ENCODE measurements at places on chromosomes 7 and 10.

GRCh38 chr7:22718200-22718711 is 8.7 kb upstream of the IL6 start:
- no peak for DNase-seq

- no peak for DNase-seq
Measured at GRCh38 chr10:130175074-130175473, 38.9 kb downstream of the GLRX3 start.

DNA sequence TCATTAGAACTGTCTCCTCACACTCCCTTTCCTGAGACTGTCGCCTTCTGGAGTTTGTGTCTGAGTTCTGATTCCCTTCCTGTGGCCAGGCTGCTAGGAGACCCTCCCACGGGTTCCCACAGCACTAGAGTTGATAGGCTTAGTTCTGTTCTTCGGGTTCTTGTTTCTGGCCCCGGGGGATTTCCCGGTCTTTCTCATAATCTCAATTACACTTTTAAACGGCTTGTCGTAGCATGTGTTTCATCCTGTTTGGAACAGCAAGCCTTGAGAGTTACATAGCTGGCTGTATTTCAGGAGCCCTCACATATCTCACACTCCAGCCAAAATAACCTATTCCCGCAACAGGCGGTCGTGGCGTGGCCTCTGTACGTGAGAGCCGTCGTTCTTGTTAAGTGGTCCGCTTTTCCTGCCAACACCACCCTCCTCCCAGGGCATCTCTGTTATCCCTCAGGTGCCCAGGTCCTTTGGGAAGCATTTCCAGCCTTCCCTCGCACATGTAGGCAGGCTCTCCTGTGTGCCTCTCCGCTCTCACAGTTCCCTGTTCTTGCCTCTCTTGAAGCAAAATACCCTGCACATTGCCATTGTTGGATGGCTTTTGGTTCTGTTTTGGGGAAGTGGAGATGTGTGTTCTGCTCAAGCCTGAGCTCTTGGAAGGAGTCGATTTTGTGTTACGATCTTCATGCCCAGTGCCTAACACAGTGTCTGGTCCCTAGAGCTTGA is 46.0 kb downstream of the CDC123 start:
- no peak for DNase-seq

GRCh38 chr7:40211276-40212003 is 76.6 kb downstream of the SUGCT start:
- no peak for DNase-seq

DNA sequence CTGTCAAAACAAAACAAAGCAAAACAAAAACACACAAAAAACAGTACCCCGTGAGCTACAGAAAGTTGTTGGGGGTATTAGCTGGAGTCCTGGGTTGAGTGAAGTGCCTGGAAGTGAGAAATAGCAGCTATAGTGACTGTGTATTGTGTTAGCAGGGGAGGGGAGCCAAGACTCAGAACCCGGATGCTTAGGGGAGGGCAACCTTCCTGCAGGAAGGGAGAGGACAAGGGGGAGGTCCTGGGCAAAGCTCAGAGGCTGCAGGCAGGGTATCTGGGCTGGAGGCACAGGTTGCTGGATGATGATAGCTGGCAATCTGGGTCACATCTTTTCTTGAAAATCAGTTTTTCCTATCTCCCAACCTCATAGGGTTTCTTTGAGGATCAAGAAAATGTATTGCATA is 75.8 kb upstream of the PARD3 start:
- no peak for DNase-seq

- DNase-seq, result no peak
Measured at GRCh38 chr10:75180592-75180991, 30.0 kb upstream of the VDAC2 start.

DNA sequence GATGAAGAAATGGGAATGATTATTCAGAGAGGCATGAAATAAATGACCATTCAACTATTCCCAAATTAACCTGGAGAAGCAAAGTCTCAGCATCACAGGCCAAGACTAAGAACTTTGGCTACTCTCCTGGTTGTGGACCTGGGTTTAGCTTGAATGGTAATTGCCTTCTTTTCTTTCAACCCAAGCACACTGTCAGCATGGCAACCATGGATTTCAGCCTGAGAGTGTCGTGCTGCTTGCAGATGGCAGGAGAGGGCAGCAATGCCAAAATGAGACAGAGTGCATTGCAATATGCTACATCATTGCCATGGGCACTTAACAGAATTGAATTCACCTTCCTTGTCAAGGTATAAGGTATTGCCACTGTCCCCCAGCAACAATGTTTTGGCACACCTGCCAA is 767.2 kb downstream of the REEP3 start:
- no peak for DNase-seq

- DNase-seq, result no peak
Measured at GRCh38 chr10:47340608-47341170, 7.5 kb upstream of the RBP3 start.

- no peak for DNase-seq
Measured at GRCh38 chr10:129942936-129943715, 20.9 kb downstream of the EBF3 start.

- no peak for DNase-seq
Measured at GRCh38 chr7:88347090-88347489, 40.4 kb upstream of the STEAP4 start.

GRCh38 chr10:61822781-61823230 is 78.7 kb upstream of the ARID5B start:
- DNase-seq, result no peak

DNA sequence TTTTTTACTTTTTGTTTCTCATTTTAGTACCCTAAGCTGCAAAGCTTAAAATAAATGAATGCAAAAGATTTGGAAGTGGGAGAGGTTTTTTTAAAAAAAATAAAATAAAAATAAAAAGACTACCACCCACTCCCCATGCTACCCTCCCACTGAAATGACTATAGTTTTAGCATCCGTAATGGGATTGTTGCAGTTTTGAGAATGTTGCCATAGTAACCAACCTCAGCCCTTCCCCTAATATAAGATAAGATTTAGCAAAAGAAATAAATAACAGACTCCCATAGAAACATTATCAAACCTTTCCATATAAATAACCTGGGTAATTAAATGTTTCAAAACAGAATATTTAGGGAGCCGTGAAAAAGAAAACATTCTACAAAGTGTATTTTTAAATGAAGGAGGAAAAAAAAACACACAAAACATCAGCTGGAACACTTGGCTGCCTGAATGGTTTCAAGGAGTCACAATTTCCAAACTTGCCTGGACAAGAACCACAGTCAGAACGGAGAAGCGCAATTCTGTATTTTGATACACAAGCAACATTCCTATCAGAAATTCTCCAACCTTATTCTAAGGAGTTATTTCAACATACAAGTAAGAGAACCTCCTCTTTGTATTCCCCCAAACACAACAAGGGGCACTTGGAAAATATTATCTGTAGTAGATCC is 57.4 kb downstream of the DGKI start:
- DNase-seq, result no peak

GRCh38 chr10:26335574-26336093 is 102.5 kb upstream of the APBB1IP start:
- no peak for DNase-seq

- no peak for DNase-seq
Measured at GRCh38 chr7:134945691-134946090, 40.6 kb upstream of the AGBL3 start.

DNA sequence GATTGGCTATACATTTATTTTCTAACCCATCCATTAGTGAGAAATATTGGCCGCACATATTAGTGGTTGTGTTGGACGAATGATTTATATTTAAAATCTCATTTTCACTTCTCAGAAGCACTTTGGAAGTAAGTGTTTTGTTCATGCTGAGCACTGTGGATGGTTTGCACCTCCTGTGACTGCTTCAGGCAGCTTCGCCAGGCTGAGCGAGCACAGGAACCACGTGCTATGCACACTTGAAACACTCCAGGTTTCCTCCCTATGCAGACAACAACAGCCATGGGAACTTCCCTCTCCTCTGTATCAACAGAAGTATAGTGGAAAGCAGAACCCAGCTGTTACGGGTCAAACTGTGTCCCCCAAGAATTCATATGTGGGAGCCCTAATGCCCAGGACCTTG is 67.3 kb upstream of the WDR11 start:
- DNase-seq, result no peak

DNA sequence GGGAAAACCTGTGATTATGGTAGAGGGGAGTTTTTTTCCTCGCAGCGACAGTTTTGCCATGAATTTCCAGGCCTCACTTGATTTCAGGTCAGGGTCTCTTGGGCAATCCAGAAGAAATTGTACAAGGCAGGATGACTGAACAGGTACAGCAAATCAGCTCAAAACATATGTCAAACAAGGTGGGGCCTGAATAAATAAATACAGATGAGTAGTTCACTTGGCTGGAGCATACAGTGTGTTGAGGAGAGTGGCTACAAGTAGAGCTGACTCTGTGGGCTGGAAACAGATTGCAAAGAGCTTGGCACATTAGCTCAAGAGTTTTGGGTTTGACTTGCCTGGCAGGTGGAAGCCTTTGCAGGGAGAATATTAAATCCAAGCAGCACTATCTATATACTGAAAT is 15.0 kb downstream of the GIMAP8 start:
- DNase-seq, result no peak

DNA sequence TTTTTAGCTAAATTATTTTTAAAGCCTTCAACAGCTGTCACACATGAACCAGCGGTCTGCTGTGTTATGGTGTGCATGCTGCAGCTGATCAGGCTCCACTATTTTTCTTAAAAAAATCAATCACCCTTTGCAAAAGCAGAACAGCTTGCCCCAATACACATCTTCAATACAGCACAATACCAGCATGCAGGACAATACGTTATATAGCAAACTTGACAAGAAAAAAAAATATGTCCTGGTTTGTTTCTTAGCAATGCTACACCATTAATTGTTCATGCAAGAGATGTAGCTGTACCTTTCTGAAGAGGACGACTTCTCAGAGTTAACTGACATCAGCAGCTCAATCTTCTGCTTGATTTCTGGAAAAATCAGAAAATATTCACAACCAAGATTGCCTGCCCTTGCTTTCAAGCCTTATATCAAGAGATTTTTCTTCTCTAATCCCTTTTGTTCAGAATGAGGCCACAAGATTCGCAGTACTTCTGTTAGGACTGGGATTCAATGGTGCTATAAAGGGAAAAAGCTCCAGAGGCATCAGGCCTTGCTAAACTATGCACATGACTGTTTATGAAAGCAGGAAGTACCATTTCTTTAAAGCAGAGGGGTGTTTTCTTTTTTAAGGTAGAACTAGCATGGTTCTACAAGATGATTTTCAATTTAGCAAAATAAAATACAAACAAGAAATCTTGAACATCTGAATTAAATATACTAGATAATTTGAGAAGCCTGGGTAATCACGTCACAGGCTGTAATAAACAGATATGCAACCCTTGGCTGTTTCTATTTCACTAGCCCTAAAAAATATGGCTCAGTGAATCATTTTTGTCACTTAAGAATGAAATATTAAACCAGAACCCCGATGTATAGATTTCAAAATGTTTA is 120.0 kb downstream of the SRPK2 start:
- DNase-seq, result no peak

GRCh38 chr10:30490289-30491000 is 56.5 kb downstream of the MAP3K8 start:
- no peak for DNase-seq

DNA sequence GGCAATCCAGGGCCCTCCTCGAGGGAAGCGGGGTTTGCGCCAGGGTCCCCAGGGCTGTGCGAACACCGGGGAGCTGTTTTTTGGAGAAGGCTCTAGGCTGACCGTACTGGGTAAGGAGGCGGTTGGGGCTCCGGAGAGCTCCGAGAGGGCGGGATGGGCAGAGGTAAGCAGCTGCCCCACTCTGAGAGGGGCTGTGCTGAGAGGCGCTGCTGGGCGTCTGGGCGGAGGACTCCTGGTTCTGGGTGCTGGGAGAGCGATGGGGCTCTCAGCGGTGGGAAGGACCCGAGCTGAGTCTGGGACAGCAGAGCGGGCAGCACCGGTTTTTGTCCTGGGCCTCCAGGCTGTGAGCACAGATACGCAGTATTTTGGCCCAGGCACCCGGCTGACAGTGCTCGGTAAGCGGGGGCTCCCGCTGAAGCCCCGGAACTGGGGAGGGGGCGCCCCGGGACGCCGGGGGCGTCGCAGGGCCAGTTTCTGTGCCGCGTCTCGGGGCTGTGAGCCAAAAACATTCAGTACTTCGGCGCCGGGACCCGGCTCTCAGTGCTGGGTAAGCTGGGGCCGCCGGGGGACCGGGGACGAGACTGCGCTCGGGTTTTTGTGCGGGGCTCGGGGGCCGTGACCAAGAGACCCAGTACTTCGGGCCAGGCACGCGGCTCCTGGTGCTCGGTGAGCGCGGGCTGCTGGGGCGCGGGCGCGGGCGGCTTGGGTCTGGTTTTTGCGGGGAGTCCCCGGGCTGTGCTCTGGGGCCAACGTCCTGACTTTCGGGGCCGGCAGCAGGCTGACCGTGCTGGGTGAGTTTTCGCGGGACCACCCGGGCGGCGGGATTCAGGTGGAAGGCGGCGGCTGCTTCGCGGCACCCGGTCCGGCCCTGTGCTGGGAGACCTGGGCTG is 26.0 kb downstream of the PRSS2 start:
- no peak for DNase-seq

DNA sequence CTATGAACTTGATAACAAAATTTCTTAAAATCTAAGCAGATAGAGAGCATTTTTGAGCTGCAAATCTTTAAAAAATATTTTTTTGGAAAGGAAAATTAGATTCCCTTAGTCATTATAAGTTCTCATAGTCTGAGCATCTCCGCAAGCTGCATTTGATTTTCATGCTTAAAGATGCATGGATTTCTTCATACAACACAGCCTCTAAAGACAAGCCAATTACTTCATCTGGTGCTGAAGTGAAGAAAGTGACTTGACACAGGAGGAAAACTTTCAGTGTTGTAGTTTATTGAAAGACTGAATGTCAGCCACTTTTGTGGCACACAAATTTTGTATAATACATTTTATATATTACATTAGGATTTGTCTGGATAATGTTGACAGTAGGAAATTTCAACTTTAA is 22.5 kb downstream of the SEMA3D start:
- DNase-seq, result no peak

DNA sequence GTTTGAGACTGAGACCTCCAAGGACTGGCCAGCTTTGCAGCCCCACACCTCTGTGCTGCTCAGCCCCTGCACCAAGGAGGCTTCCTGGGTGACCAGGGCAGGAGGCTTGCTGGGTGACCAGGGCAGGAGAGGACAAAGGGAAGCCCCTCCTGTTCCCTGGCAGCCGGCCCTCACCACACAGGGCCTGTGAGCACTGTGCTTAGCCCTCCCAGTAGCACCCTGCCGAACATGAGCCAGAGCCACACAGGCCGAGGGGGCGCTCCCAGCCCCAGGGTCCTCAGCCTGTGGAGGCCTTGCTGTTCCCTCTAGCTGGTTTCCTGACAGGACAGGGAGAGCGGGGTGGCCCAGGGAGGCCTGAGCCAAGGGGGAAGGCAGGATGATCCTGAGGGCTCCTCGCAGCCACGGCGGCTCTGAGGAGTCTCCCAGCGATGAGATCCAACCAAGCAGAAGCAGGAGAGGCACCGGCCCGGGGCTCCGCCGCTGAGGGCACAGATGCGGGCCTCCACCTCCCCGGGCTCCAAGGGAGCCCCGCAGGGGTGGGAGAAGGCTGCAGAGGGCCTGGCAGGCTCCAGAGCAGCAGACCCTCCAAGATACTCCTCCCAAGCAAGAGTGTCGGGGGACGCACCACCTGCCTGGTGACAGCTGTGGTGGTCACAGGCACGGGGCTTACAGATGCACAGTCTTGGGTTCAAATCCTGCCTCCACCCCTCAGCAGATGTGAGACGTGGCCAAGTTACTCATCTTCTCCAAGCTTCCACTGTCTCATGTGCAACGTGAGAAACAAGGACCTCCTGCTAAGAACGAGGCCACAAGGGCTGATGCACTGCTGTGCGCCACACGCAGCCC is 22.5 kb downstream of the WDR86 start:
- no peak for DNase-seq

Data from NCI-H2107 (cell line).